Prostate gland (tissue), 2 donors: ENCODE measurements at places on chromosomes 5 and 9. TPM values are rescaled to one million over a fixed set of nuclear protein-coding genes. Genes with fewer than 3 reads are reported as not detected.

Gene DDX4
- not detected for total RNA-seq

Gene NUTM2G
- total RNA-seq: not detected

Gene PCDHB7
- total RNA-seq: 1.9 TPM

Gene SUSD1
- total RNA-seq: 34.8 TPM

Gene TRIM41
- 28.3 TPM for total RNA-seq

Gene KCNT1
- total RNA-seq: 0.09 TPM

DNA sequence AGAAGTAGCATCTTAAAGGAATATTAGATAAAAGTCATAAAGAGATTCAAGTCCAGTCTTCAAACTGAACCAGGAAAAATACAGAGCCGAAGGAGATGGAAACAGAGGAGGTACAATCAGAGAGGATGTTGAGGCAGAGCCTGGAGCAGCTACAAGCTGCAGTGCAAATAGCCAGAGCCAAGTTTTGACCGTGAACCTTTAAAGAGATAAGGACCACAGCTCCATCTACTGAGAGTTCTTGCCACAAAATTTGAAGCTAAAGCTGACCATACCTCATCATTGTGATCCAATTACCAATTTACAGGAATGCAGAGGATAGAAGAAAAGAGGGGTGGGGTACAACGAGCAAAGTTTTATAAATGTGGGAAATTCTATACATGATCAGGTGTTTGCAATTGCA lies 10.4 kb upstream of the DEPDC1B start:
- DNase-seq: no peak

- DNase-seq: no peak
These were observed 26.6 kb downstream of the IDNK start for GRCh38 chr9:83649515-83649914.

DNA sequence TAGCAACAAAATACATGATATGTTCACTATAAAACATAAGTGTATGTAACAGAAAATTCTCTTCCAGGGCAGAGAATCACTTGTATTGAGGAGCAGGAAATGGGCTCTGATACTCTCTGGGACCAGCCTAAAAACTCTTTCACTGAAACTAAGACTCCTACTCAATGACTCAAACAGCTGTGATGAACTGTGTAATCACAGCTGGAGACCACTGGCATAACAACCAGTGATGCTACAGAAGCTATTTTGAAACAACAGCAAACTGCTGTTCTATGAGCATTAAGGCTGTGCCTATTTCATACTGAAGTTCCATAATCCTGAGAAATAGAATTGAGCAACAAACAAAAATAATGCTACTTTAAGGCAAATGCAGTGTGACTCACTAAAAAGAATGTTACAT lies 594.0 kb downstream of the HINT1 start:
- no peak for DNase-seq

- DNase-seq: no peak
These were observed 60.8 kb upstream of the ARRDC3 start for GRCh38 chr5:91443761-91444467.

DNA sequence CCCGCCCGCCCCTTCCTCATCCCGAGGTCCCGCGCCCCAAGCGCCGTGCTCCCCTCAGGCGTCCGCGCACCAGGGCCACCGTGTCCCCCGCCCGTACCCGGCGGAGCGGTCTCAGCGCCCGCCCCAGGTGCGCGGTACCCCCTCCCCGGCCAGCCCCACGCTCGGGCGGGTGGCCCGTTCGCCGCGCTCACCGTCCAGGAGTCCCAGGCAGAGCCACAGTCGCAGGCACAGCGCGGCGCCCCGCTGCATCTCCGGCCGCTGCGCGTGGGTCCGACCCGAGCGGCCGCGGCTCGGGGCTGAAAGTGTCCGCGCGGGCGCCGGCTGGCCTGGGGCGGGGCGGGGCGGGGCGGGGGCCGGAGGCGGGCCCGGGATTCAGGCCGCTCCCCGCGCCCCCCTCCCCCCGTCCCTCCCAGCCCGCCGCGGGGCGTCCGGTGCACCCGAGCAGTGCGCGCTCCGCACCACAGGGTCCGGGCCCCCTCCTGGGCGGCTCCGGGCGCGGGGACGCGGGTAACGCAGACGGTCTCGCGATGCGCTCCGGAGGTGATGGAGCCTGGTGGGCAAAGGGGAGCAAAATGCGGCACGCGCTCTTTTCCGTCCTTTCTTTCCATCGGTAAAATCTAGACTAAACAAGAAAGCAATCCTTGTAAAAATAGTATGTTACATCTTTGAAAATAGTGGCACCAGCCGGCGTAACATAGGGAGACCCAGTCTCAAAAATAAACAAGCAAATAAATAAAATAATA lies at the start of gene FLT4:
Gene FLT4, minus strand, starts transcription at position 304 of the 743 bp plus-strand sequence. Its CDS starts 55 bp downstream, at position 249.
- DNase-seq: no peak

DNA sequence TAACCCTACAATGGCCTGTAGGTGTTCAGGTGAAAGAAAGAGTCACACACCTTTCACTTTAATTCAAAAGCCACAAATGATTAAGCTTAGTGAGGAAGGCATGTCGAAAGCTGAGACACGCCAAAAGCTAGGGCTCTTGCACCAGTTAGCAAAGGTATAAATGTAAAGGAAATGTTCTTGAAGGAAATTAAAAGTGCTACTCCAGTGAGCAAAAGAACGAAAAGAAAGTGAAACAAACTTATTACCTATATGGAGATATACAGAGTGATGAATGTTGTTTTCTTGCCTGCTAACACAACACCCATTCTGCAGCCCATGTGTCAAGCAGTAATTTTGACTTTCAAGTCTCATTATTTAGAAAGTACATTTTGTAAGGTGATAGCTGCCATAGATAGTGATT lies 254.2 kb upstream of the SLC24A2 start:
- no peak for DNase-seq

GRCh38 chr5:138461343-138462125 lies 3.7 kb upstream of the EGR1 start:
- DNase-seq: no peak

- no peak for DNase-seq
These were observed 65.7 kb downstream of the IRX2 start for GRCh38 chr5:2685651-2686272.

- DNase-seq: no peak
These were observed 1076.4 kb upstream of the CDH6 start for GRCh38 chr5:30117135-30117534.

GRCh38 chr5:83095957-83096539 lies 18.7 kb downstream of the XRCC4 start:
- DNase-seq: no peak

DNA sequence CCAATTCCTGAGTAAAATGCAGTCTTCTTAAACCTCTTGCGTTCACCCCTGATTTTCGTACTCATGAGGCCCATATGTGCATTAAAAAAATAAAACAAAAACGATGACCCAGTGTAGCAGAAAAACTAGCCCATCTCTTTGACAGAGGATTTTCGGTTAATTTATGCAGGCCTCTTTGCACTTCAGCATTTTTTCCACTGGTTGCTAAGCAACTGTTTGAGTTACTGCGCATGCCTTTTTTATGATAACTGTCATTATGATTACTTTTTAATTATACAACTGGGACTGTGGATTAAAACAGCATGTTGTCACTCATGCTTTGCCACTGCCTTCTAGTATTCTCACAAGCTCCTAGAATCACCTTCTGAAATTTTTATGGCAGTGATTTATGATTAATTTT lies 165.0 kb downstream of the SMARCA2 start:
- no peak for DNase-seq

- no peak for DNase-seq
These were observed 14.7 kb upstream of the NDUFS4 start for GRCh38 chr5:53545744-53546143.

DNA sequence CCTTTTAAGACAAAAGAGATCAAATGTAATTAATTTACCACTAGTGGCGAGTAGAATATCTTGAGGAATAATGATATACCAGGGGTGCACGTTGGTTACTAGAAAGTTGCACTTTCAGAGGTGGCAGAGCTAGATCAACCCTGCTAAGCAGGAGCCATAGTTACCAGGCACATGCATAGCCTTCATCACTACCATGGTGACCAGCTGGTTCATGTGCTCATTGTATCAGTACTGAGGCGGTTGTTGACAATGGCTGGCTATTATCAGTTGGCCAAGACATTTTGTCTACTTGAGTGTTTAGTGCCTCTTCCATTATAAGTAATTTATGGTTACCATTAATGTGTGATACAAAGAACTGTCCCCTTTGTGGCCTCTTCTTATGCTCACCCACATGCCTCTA lies 201.2 kb downstream of the FGF10 start:
- no peak for DNase-seq

GRCh38 chr9:127130661-127131538 lies 8.5 kb upstream of the ANGPTL2 start:
- no peak for DNase-seq

- no peak for DNase-seq
These were observed 124.5 kb downstream of the PDE4D start for GRCh38 chr5:59769041-59769360.

DNA sequence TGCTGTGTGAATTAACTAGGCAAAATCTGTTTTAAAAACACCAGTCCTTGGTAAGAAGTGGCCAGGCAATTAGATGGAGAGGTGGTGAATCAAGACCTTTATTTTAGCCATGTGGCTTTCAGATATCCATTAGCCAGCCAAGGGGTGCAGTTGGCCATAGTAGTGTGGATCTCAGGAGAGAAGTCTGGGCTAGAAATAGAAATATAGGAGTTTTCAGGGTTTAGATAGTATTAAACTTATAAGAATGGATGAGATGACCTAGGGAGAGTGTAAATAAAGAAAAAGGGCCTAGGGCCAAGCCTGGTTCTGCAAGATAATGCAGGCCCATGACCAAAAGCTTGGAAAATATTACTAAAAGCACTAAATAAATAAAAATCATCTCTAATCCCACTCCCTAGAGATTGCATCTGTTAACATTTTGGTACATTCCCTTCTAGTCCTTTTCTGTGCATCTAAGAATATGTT lies 40.3 kb upstream of the KIF2A start:
- no peak for DNase-seq

DNA sequence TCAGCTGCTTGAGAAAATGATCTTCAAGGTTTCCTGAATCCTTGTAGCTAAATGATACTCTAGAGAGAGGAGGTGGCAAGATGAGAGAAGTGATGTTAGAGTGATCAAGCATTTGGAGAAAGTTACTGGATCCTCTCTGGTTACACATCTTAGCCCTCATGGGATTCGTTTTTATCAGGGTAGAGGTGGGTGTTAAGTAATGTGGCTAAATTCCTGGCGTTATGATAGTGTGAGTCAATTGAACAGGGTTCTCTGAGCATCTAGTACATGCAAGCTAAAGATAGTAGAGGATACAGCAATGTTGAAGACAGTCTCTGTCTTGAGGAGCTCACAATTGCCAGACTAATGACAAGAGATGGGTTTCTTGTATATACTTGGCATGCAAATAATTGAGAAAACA lies 123.7 kb downstream of the PSD2 start:
- DNase-seq: no peak

- DNase-seq: no peak
These were observed 164.5 kb downstream of the SPATA31D1 start for GRCh38 chr9:82153032-82153431.

- DNase-seq: no peak
These were observed 2.2 kb downstream of the ABHD17B start for GRCh38 chr9:71908825-71909224.
